Amygdala (tissue), 56 donors: ENCODE measurements at places on chromosomes 2 and 18.

GRCh38 chr2:109438146-109438545, 175.6 kb downstream of the SEPTIN10 start:
- no peak for DNase-seq

DNA sequence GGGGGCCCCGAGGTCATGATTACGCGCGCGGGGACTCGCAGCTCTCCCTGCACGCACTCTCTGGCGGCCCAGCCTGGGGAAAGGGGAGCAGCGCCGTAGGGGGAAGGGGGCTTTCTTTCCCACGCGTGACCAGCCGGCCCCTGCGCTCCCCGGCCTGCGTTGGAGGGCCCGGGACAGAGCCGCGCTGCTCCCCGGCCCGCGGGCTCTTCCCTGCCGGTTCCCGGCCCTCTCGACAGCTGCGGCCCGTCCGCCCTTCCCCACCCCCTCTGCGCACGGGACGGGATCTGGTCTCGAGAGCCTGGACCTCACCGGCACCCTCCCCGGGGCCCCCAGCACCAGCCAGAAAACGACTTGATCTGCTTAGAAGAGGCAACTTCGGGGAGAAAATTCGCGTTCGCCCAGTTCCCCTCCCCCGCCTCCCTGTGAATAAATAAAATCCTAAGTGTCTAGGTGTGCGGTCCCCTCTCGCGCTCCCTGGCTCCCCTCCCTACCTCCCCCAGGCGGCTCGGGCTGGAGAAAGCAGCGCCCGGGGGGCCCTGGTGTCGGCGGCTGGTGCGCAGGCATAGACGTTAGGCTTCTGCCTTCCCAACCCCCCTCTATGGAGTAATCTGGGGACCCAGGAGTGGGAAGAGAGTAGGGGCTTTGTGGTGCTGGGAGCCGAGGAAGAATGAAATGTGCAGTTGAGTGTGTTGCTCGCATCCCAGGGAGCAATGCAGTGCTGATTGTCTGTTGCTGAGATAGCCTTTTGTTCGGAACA, 803 bp upstream of the FIGN start:
- DNase-seq = no peak

- DNase-seq = peak; percentile 65
These were observed 118.1 kb downstream of the MSH2 start for GRCh38 chr2:47520825-47521665.

GRCh38 chr2:220006152-220006621, 378.8 kb downstream of the SLC4A3 start:
- no peak for DNase-seq

- DNase-seq = no peak
These were observed 207.8 kb upstream of the SMAD2 start for GRCh38 chr18:48138210-48138609.

GRCh38 chr2:218404351-218405085, 4.8 kb downstream of the CTDSP1 start:
- no peak for DNase-seq
